Cardiac muscle cell (in vitro differentiated cells and primary cell): ENCODE measurements at places on chromosomes 7 and 10.

DNA sequence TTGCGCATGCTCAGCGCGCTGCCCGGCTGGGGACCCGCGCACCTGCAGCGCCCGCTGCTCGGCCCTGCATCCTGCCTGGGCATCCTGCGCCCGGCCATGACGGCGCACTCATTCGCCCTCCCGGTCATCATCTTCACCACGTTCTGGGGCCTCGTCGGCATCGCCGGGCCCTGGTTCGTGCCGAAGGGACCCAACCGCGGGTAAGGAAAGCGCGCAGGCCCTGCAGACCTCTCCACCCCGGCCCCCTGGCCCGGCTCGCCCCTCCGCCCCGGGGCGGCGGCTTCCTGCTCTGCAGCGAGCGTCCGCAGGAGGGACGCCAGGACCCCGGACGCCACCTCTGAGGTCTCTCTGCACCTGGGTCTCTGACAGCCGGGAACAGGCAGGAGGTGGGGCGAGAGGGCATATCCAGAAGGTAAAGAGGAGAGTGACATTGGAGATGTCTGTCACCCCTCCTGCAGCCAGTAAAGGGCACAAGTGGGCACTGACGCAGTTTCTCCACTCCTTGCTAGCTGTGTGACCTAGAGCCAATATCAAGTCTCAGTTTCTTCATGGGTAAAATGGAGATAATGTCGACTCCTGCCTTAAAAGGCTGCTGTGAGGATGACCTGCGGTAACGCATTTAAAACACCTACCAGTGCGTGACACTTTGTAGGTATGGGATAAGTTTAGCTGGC, 338 bp downstream of the ATP6V0E2 start:
- DNase-seq: no peak

DNA sequence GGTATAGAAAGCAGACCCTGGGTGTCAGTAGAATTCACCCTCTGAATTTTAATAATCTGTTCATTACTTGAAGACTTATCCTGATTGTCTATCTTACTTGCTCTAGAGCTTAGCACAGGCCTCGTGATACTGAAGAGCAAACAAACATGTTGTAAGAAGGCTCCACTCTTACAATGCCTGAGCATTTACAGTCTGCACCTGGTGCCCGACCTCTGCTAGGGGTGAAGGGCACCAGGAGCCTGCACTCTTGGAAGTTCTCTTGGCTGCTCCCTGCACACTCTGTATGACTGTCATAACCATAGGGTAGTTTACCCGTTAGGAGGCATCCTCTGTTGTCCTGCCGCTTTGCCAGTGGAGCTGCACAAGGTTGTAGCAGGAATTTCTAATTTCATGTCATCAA, 91.3 kb upstream of the NPY start:
- DNase-seq: no peak

DNA sequence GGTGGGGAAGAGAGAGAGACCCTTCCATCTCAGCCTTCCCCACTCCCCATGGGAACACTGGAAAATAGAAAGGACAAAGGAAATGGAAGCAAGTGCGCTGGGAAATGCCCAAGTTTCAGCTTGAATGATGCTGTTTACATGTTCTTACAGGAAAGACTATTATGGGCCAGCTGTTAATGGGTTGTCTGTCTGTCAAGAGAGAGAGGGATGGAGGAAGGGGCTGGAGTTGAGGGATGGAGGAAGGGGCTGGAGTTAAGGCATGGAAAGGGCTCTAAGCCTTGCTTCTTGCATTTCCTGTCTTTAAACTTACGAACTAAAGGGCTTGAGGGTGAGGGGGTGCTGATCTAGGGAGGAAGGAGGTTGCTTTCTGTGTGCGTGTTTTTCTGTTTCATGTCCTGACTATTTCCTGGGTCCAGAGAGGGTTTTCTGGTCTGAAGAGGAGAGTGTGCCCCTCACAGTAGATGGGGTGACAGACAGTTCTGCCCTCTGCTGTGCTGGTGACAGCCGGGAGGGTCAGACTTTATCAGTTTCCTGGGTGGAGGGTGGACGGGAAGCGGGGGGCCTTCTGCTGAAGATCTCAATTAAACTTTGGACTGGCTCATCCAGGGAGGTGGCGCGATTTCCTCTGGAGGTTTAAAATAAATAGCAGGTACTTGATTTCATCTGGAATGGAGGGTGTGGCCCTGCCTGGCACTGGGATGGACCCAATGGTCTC, 30.5 kb downstream of the GRK5 start:
- no peak for DNase-seq

DNA sequence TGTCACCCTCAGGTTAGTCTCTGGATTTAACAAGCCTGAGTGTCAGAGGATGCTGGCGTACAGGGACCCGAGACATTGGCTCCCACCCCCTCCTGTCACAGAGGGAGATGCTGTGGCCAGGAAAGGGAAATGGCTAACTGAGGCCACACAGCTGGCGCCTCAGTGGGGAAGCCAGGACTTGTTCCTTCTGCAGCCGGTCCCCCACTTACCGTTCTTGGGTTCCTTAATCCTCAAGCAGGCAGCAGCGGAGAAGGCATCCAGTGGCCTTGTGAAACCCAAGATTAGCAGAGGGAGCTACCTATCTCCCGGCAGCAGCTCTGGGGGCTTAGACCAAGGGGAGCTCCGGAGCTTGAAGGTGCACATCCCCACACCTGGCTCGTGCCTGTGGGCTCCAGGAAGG, 65.4 kb downstream of the NEURL1 start:
- no peak for DNase-seq

GRCh38 chr10:14391342-14391741, 60.6 kb upstream of the FRMD4A start:
- no peak for DNase-seq

- no peak for DNase-seq
These were observed 19.0 kb downstream of the HYAL4 start for GRCh38 chr7:123864012-123864411.

DNA sequence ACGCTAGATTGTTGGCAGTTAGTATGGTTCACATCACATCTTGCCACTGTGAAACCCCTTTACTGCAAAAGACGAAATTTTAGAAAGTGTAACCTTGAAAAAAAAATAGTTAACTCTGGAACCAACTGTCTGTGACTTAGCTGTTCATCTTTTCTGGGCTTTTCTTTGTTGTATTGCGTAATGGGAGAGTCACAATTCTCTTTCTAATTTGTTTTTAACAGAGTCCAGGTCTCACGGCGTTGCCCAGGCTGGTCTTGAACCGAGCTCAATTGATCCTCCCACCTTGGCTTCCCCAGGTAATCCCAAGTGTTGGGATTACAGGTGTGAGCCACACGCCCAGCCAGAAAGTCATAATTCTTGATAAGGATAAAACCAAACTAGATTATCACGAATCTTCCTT, 14.5 kb downstream of the UBE3C start:
- DNase-seq: no peak

DNA sequence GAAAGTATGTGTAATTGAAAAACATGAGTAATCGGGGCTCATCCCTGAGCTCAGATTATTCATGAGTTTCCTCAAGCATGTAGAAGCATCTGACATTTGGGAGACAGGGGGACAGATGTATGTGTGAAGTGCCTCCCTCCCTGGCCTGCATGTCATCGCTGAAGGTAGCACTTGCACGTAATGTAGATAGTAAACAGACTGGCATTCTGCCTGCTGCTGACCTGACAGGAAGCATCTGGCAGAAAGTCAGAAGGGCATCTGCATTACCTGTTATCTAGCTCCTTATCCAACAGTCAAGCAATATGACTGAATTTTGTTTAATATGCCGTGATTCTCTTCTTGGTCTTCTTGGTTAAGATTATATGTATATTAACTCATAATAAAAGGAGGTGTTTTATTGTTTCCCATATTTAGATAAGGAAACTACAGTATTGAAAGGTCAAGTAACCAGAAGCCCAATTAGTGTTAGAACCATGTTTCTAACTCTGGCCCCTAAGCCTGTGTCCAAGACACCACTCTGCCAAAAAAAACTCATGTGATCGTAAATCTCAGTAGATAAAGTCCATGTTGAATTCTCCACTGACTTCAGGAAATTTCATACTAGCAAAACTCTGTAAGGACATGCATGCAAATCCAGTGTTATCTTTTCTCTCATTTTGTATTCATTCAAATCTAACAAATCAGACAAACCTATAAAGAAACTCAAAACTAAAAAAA, 918.1 kb upstream of the MBL2 start:
- DNase-seq: no peak

DNA sequence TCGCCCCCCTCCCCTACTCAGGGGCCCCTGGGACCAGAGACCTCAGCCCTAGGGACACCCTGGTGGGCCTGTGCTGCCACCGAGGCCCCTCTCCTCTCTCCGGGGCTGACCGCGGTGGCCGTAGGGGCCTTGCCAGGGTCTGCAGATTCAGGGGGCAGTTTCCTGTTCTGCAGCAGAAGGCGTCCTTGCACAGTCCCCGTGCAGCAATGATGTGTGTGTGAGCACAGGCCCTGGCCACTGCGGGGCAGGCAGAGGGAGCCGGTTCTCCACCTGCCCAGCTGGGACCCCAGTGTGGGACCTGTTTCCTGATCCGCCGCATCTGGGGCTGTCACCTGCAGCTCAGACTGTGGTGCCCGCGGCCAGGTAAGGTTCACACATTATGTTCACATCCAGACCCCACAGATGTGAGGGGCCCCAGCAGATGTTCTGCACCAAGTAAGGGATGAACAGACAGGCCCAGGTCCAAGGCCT, 60.7 kb upstream of the DNAJB6 start:
- no peak for DNase-seq

DNA sequence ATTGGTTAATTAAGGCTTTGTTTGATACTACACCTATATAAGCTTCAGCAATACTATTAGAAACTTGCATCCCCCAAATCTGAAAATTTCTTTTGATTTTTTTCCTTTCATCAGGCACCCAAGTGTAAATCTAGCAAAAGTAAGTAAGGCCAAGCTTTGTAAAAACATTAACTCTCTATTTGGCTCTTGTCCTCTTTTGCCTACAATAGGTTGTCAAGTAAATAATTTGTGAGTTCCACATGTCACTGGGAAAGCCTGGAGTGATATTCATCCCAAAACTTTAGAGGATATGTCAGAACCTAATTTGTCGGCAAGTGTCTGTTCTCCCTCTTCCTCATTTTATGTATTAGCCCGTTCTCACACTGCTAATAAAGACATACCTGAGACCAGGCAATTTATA, 492.4 kb downstream of the IPMK start:
- no peak for DNase-seq

GRCh38 chr7:44077061-44077460, 5.3 kb downstream of the POLM start:
- no peak for DNase-seq

DNA sequence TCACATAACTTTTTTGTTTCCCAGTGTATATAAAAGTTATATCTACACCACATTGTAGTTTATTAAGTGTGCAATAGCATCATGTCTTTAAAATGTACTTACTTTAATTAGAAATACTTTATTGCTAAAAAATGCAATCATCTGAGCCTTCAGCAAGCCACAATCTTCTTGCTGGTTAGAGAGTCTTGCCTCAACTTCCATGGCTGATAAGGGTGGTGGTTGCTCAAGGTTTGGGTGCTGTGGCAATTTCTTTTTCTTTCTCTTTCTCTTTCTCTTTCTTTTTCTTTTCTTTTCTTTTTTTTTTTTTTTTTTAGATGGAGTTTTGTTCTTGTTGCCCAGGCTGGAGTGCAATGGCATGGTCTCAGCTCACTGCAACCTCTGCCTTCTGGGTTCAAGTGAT, 360.0 kb downstream of the MAGI2 start:
- no peak for DNase-seq

GRCh38 chr7:2606539-2606936, 25.2 kb upstream of the TTYH3 start:
- no peak for DNase-seq

GRCh38 chr10:87657371-87657770, 2.3 kb upstream of the PAPSS2 start:
- DNase-seq: peak; percentile 86

- peak; percentile 74 for DNase-seq
These were observed 134.3 kb downstream of the GRK5 start for GRCh38 chr10:119341459-119342301.

GRCh38 chr10:48454302-48455054, 148.0 kb downstream of the MAPK8 start:
- peak; percentile 17 for DNase-seq

GRCh38 chr10:108104551-108105156, 940.1 kb upstream of the SORCS1 start:
- DNase-seq: no peak

- no peak for DNase-seq
These were observed 14.0 kb upstream of the ARPC1A start for GRCh38 chr7:99311702-99312101.

DNA sequence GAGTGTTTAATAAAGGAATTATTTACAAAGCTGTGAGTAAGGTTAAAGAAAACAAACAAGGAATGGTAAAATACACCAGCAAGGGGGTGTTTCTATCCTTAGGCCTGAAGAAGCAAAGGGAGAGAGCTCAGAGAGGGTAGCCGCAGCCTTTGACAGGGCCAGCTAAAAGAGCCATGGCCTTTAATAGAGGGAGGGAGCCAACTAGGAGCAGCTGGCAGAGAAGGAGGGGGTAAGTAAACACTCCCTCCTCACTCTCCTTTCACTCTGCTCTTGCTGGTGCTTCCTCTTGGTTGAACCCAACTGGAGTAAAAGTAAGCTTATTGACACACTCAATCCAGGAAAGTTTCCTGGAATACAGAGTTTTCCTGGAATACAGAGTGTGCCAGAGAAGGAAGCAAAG, 87.5 kb downstream of the CH25H start:
- DNase-seq: no peak

GRCh38 chr10:36026656-36027390, 384.7 kb upstream of the FZD8 start:
- no peak for DNase-seq

DNA sequence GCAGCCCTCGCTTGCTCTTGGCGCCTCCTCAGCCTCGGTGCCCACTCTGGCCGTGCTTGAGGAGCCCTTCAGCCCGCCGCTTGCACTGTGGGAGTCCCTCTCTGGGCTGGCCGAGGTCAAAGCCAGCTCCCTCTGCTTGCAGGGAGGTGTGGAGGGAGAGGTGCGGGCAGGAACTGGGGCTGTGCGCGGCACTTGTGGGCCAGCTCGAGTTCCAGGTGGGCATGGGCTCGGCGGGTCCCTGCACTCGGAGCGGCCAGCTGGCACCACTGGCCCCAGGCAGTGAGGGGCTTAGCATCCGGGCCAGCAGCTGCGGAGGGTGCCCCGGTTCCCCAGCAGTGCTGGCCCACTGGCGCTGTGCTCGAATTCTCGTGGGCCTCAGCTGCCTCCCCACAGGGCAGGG, 152.1 kb upstream of the SEMA3C start:
- no peak for DNase-seq

DNA sequence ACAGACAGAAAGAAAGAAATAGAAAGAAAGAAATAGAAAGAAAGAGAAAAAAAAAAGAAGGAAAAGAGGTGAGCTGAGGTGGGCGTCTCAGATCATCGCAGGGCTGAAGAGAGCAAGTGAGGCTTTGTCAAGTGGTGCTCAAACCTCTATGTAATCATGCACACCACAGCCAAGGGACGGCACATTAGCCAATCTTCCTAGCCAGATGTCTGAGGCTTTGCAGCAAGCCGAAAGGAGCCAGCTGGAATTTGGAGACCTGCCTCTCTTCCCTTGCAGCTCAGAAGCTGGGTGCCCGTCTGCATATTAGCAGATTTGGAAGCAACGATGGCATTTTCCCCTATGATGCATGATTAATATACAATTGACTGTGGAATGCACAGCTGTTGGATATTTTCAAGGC, 52.5 kb downstream of the ADRA2A start:
- DNase-seq: no peak
